Hindlimb muscle (tissue), 1 donor: ENCODE measurements at places on chromosomes 4 and X.
A peak's percentile ranks its signal among the peaks of the same experiment; 100 is the strongest.

GRCh38 chr4:155530290-155530689 is 136.4 kb upstream of the GUCY1A1 start:
- no peak for DNase-seq

DNA sequence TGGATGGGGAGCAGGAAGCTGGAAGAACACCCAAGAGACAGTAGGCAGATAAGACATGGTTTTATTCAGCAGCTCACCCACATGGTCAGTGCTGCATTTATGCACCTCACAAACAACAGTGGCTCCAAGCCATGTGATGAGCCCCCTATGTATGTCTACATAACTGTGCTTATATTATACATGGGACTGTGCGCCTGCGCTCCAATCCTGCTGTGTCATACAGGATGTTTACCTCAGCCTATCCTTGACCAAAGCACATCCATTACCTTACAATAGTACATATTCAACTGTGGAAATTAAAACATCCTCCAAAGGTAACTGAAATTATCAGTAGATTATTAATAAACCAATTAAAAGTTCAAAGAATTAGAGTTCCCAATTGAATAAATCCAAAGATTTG is 44.1 kb upstream of the SGMS2 start:
- DNase-seq, result no peak

DNA sequence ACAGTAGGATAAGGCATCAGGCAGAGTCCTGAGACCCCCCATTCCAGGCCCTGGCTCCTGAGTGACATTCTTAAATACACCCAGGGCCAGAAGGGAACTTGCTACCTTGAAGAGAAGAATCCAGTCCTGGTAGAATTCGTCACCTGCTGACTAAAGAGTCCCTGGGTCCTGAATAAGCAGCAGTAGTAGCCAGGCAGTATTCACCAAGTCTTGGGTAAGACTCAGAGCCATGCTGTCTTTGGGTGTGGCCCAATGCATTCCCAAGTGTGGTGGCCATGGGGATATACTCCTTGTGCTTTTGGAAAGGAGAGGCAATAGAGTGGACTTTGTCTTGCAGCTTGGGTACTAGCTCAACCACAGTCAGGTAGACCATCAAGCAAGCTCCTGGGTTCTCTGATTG is 359.1 kb downstream of the DMD start:
- DNase-seq, result no peak

DNA sequence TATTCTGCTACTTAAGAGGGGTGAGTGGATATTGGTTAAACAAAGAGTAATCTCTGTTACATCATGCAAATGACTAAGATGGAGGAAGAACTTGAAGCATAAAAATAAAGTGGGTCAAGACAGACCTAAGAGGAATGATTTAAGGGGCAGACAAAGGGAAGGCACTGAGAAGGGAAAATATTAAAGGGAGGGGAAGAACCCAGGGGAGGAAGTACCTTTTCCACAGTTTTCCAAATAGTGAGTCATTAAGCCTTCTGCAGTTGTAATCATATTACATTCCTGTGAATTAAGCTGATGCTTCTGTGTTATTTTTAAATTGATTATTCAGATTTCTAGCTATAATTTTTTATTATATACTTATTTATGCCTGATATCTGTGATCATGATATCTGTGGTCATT is 253.3 kb downstream of the CENPC start:
- no peak for DNase-seq

DNA sequence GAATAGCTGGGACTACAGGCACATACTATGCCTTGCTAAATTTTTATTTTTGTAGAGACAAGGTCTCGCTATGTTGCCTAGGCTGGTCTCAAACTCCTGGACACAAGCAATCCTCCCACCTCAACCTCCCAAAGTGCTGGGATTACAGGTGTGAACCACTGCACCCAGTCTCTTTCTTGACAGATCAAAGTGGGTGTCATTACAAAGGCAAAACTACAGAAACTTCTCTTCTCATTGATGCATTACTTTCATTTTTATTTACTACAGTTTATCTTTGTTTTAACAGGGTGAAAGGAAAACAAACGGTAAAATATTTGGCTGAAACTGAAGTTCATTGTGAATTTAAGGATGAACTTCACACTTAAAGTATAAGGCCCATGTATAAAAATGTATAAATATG is 74.6 kb downstream of the NAF1 start:
- no peak for DNase-seq

GRCh38 chrX:44585866-44586265 is 43.2 kb upstream of the FUNDC1 start:
- DNase-seq, result no peak

GRCh38 chr4:107989162-107989536 is 540 bp upstream of the HADH start:
- no peak for DNase-seq

- no peak for DNase-seq
Measured at GRCh38 chr4:20219521-20219920, 32.2 kb upstream of the SLIT2 start.

DNA sequence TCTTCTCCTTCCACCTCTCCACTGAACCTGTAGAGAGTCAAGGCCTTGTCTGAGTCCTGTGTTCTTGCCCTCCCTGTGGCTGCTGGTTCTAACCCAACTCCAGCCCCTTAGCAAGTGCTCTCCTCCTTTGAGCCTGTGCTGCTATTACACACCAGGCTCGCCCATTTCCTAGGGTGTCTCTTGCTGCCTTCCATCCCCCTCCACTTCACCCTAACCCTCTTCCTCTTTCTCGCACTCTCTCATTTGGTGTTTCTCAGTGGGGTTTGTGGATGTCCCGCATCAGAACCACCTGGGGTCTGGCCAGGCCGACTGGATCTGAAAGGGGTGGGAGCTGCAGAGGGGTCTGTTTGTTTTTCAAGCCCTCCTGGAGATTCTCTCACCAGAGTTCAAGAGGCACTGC is 156.7 kb downstream of the SPRY1 start:
- no peak for DNase-seq

DNA sequence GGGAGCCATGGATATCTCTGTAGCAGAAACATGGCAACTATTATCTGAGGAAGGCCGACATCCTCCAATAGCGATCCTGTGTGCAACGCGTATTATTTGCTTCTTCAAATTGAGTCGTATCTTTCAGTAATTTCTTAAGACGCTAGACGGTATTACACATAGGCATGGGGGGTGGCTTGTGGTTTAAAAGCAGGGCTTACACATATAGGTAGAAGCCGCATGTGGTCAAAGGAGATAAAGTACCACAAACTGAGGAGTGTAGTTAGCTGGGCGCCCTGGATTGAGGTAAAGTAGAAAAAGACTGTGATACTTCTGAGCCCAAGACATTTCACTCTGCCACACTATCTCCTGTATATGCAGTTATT is 94.6 kb downstream of the SORBS2 start:
- no peak for DNase-seq

DNA sequence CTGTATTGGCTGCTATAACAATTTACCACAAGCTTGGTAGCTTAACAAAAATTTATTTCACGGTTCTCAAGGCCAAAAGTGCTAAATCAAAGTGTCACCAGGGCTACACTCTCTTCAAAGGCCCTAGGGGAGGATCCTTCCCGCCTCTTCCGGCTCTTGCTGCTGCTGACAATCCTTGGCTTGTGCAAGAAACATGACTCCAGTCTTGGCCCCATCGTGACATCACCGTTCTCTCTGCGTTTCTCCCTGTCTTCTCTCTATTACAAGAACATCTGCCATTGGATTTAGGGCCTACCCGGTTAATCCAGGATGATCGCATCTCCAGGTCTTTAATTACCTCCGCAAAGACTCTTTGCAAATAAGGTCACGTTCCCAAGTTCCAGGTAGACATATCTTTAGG is 10.4 kb upstream of the CLCN4 start:
- no peak for DNase-seq

GRCh38 chr4:10582059-10582686 is 102.4 kb downstream of the CLNK start:
- peak; percentile 26 for DNase-seq

DNA sequence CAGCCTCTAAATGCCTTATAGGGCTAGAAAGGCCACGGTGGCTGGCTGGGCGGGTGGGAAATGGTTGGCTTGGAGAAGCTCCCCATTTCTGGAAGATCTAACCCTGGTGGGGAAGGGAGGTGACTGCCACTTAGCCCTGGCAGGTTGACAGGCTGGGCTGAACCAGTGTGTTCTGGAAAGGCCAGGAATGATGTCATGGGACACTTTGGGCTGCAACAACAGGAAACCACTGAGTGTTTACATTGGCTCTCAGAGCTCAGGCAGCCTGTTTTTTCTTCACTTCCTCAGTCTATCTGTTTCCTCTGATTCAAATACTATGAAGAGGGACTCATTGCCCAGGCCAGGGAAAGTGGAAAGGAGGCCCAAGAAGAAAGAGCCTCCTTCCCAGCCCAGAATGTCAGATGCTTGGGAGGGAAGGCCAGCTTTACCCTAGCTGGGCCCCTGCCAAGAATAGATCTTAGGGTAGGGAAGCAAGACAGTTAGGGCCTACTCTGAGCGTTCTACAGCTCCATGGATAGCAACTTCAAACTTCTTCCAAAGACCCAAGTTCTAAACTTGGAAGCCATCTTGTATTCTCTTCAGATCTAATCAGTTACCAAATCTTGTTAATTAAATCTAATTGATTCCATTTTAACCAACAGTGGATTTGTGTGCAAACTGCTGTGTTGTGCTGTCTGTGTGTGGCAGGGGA is 65.8 kb upstream of the MSN start:
- peak; percentile 43 for DNase-seq

- DNase-seq, result no peak
Measured at GRCh38 chr4:112520598-112521122, 4.7 kb upstream of the NEUROG2 start.

GRCh38 chrX:55801811-55802210 is 84.3 kb downstream of the RRAGB start:
- no peak for DNase-seq

GRCh38 chr4:88275516-88275915 is 8.8 kb downstream of the PPM1K start:
- DNase-seq, result no peak

DNA sequence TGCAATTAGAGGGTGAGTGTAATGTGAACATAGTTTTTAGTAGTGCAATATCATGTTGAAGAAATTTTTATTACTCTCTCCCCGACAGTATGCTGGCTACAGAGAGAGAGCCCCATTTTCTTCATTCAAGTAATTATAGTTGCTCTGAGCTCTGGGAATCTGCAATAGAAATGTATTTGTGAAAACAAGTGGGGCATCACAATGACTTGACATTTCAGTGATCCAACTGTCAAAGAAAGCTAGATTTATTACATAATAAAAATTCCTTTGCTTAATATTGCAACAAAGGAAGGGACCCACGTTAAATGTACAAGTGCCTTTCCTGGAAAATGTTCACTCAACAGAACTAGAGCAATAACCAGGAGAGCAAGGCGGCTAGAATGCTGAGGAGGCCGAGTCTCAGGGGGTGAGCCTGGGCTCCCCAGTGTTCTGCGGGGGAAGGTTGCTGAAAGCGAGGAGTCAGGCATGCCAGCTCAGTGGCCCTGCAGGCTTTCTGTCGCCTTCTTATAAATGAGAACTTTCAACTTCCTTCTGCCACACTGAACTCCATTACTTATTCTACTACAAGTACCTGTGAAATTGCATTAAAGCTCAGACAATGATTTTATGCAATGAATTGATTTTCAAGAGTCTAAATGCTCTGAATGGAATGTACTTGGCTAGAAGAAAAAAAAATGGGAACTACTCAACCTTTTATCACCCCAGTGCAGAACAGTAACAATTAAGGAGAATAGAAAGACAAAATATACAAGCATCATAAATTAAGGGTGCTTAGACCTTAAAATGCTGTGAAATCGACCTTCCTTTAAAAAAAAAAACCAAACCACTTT is 476.4 kb downstream of the AFF2 start:
- DNase-seq, result no peak

GRCh38 chr4:24884902-24885301 is 27.9 kb downstream of the CCDC149 start:
- no peak for DNase-seq

GRCh38 chr4:153365003-153365402 is 20.5 kb downstream of the MND1 start:
- DNase-seq, result no peak

GRCh38 chr4:163243297-163243981 is 76.7 kb upstream of the NAF1 start:
- DNase-seq, result no peak
